ENCODE measurements at places on chromosomes 5 and 9.

GRCh38 chr9:7318920-7319319 is 480.7 kb downstream of the DMAC1 start:
- DNase-seq, result no peak

DNA sequence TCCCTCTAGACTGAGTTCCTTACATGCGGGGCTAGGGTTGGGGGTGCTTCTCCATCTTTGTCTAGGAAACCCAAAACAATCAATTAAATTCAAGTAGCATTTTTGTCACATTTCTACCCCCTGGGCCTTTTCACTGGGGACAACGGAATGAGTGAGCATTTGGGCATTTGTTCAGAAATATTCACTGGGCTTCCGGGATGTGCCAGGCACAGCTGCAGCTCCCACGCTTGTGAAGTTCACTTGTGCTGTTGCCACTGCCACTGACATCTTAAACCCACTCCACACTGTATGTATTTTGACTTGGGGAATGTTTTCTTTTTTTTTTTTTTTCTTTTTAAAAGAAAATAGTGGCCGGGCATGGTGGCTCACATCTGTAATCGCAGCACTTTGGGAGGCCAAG is 31.6 kb downstream of the DUSP1 start:
- no peak for DNase-seq

- no peak for DNase-seq
Measured at GRCh38 chr9:125525921-125526631, 180.9 kb downstream of the MAPKAP1 start.

- no peak for DNase-seq
Measured at GRCh38 chr5:162268694-162269481, 201.3 kb downstream of the GABRG2 start.

- DNase-seq, result no peak
Measured at GRCh38 chr5:112127861-112128260, 291.2 kb downstream of the EPB41L4A start.

DNA sequence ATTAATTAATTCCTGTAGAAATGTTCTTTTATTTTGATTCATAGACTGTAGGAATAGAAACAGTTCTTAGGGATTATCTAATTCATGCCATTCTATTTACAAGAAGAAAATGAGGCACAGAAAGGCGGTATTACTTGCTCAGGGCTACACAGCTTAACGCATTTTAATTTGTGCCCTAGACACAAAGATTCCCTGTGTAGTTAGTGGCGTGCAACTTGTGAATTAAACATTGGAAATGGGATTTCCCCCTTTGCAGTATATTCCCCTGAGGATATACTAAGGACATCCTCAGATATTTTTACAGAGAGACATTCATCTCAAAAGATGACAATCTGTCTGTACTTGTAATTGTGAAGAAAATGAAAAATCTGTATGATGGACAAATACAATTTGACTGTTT is 108.1 kb downstream of the SGCD start:
- DNase-seq, result no peak

DNA sequence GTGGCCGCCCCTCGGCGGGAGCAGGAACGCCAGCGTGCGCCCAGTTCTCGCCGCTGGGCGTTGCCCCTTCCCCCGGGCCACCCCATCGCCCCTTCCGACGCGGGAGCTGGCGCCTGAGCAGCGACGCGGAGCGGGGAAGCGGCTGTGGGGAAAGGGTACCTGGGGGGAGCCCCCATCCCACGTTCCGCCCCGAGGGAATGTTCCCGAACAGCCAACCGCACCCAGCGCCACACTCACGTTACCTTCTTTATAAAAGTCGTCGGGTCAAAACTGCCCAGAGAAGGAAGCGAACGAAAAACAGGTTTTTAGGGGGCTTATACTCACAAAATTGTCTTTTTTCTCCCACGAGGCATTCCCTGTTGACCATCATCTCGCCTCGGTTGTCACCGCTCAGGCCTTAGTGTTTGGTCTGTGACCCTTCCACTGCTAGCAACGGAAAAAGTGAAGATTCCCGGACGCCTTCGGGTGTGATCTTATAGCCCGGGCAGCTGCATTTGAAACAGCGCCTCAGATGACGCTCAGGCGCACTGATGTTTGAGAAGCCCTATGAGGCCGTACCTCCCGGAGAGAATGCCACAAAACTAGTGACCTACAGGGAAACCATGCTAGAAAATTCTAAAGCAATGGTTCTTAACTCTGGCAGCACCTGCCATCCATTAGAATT is 475 bp upstream of the GOLM1 start:
- DNase-seq, result no peak
